Karpas-422 (cell line): ENCODE measurements at places on chromosomes 2 and 18.

DNA sequence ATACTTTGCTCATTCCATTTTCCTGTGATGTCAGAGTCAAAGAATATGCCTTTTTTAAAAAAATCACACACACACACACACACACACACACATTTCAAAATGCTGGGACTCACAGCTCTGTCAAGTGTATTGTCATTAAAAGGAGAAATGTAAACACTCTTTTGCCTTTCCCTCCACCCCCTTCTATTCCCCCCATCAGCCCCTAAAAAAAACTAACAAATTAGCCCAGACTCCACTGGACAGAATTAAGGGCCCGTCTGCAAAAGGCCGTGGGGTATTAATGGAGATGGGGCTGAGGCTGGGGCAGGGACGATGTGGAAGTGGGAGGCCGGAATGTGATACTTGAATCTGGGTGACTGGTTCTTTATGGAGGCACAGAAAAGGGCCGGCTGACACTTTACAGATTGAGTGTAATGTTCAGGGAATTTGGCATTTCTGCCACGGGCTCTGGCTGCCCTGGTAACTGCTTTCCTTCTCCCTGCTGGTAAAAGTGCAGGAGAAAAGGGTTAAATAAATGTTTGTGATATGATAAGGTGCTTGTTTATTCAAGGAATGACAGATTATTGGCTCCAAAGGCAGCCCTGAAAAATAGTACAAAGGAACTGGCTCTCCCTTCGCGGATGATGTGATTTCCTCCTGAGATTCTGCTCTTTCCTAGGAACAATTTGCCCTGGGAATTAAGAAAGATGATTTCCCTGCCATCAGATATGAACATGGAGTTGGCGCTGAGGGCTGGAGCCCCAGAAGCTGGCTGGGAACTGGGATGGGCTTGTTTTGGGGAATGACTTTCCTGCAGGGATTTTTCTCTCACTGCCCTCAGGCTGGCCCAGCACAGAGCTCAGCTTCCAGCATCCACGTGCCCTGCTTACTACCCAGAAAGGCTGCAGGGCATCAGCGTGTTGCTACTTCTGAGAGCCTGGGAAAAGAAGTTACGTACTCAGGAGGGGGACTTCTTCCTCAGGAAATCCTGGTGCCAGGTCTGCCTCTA, 52.8 kb upstream of the CTAGE1 start:
- H3K4me1 ChIP-seq = no peaks in the 10 kb centered on the region
- H3K27me3 ChIP-seq = 0 out of 2 replicates have a peak, but pooled peaks cover 3% of the 10 kb centered on the region
- H3K36me3 ChIP-seq = no peaks in the 10 kb centered on the region
- no peak overlapping the region for H3K27ac ChIP-seq
- DNase-seq = no peak

DNA sequence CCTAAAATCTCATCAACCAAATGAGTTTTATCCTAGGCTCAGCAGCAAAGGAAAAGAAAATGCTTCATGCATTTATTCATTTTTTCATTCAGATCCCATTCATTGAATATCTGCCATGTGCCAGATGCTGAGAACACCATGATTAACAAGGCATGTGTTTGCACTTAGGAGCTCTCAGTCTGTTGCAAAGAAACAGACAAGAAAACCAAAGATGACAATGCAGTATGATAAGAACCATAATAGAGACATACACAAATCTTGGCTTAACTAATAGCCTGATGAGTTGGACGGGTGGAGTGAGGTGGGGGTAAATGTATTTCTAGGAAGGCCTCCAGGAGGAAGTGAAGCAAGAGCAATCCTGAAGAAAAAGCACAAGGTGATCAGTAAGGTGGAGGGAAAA, 177.8 kb upstream of the SCN7A start:
- DNase-seq = no peak
- H3K27ac ChIP-seq = no peak overlapping the region
- no peaks in the 10 kb centered on the region for H3K36me3 ChIP-seq
- no peak overlapping the region for H3K4me3 ChIP-seq
- no peaks in the 10 kb centered on the region for H3K4me1 ChIP-seq

DNA sequence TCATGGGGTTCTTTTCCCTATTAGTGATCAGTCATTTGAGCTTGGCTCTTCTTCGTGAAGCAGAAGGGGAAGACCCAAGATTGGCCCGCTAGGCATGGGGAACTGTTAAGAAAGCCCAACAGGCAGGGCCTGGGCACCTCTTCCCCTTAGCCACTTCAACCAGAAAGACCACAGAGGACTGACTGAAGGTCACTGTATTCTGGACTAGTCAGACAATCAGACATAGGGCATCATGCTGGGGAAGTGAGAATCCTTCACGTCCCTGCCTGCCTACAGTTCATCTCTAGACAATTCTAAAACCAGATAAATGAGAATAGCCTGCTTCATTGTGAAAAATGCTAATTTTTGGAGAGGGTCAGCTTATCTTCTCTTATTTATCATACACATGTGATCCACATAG, 28.1 kb downstream of the FAP start:
- H3K27me3 ChIP-seq = no peaks in the 10 kb centered on the region
- no peak overlapping the region for H3K27ac ChIP-seq
- no peaks in the 10 kb centered on the region for H3K36me3 ChIP-seq
- DNase-seq = no peak
- no peak overlapping the region for H3K4me3 ChIP-seq

GRCh38 chr2:145034511-145034910, 514.6 kb upstream of the ZEB2 start:
- H3K4me3 ChIP-seq = no peak overlapping the region
- no peak for DNase-seq
- H3K27ac ChIP-seq = no peak overlapping the region
- peaks cover 5% of the 10 kb centered on the region for H3K4me1 ChIP-seq

- H3K27ac ChIP-seq = no peak overlapping the region
- H3K36me3 ChIP-seq = no peaks in the 10 kb centered on the region
- no peaks in the 10 kb centered on the region for H3K27me3 ChIP-seq
- no peak for DNase-seq
- H3K4me1 ChIP-seq = peaks cover 6% of the 10 kb centered on the region
Measured at GRCh38 chr2:101758001-101758400, 60.5 kb downstream of the MAP4K4 start.

DNA sequence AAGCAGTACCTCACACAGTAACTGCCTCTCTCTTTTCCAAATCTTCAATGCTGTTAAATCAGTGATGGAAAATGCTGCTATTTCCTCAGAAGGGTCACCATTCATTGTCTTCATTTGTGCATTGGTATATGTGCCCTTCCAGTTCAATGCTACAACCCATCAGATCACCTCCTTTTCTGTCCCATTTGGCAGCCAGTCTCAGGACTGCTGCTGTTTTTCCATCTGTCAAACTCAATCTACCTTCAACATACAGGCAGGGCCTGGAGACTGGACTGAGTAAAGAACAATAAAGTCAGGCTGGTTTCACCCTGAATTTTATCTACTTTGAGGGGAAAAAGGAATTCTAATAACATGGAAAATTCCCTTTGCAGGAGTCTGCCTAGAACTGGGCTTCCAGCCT, 17.9 kb downstream of the ZNF385B start:
- H3K27ac ChIP-seq = no peak overlapping the region
- no peaks in the 10 kb centered on the region for H3K36me3 ChIP-seq
- DNase-seq = no peak
- no peaks in the 10 kb centered on the region for H3K4me1 ChIP-seq
- no peak overlapping the region for H3K4me3 ChIP-seq
- H3K27me3 ChIP-seq = no peaks in the 10 kb centered on the region

DNA sequence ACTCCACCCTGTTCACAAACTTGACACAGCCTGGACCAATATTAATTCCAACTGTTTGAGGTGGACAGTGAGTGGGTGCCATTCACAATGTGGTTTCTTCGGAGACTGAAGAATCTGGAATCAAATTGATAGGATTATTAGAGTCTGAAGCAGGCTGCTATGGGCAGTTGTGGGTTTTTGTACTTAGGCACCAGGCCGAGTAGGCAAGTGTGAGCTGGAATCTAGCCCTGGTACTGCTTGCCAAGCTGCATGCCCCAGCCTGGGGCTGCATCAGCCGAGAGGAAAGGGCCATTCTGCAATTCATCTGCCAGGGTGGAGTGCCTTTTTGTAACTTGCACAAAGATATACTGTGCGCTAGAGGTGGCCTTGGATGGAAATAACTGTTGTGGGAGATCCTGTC, 654.7 kb upstream of the FANCL start:
- no peak overlapping the region for H3K27ac ChIP-seq
- H3K4me1 ChIP-seq = no peaks in the 10 kb centered on the region
- H3K4me3 ChIP-seq = no peak overlapping the region
